ENCODE measurements at places on chromosomes 7 and 10.
A peak's percentile ranks its signal among the peaks of the same experiment; 100 is the strongest.

GRCh38 chr10:23912884-23913404 is 296.0 kb upstream of the KIAA1217 start:
- no peak for DNase-seq

- no peak for DNase-seq
These were observed 262.2 kb downstream of the ETV1 start for GRCh38 chr7:13727279-13727678.

DNA sequence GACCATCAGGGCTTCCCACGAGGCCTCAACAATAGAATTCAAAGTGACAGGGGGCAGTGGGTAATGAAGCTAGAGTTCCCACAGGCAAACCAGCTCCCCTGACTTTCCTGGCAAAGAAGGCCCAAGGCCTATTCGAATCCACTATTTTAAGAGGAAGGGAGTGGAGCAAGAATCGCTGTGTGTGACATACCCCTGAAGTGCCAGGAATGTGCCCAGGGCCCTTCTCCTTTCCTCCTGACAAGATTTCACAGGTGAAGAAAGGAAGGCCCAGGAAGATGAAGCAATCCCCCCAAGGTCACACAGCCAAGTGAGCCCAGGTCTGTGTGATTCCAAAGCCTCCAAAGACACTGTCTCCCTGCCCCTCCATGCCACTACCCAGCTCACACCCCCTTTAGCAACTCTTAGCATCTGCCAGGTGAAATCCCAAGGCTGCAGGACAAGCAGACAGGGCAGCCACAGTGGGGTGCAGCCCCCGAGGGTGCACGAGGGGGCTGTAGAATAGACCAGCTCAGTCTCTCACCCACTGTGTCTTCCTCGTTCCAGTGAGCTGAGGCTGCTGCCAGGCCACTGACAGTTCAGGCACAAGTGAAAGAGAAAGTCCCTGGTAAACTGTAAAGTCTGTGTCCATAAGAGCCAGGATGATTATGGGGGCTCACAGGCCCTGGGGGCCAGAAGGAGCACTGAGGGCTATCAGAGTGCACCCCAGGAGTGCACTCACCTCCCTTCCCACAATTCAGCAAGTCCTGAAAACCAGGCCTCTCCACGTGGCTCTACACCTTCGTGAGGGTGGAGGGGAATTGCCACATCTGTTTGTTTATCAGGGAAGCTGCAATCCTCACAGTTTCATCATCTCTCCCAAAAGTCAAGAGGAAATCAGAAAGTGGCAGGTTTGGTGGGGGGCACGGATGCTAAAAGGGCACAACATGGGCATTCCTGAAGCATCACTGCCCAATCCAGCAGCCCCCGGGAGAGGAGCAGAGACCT is 70.8 kb upstream of the ZMIZ1 start:
- DNase-seq = no peak

DNA sequence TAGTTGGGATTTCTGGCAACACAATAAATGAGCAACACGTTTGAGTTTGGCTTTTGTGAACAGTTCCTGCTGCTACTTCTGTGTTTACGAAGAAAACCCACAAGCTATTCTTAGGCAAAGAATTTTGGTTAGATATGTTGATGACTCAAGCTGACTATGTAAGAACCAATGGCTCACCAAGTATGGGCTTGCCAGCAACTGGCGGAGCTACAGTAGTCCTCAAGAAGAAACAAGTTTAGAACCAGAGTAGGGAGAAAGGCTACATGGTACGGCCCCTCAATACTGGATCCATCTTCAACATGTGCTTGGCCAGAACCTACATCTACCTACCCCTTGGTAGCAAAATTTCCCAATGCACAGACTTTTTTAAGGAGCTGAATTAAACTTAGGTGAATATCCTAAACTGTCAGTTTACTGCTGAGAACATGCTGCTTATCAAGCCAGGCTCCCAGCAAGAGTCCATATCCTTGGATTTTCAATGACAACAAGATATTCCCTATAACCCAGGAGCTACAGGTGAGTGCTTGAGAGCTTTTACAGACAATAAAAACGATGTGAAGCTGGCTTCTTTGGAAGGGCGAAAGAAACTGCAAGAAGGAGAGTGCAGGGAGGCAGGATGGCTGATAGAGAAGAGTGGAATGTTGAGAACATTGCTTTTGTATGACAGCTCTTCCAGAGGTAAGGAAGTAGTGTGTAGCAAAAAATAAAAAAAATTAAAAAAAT is 74.3 kb upstream of the ASAH2 start:
- DNase-seq = no peak

DNA sequence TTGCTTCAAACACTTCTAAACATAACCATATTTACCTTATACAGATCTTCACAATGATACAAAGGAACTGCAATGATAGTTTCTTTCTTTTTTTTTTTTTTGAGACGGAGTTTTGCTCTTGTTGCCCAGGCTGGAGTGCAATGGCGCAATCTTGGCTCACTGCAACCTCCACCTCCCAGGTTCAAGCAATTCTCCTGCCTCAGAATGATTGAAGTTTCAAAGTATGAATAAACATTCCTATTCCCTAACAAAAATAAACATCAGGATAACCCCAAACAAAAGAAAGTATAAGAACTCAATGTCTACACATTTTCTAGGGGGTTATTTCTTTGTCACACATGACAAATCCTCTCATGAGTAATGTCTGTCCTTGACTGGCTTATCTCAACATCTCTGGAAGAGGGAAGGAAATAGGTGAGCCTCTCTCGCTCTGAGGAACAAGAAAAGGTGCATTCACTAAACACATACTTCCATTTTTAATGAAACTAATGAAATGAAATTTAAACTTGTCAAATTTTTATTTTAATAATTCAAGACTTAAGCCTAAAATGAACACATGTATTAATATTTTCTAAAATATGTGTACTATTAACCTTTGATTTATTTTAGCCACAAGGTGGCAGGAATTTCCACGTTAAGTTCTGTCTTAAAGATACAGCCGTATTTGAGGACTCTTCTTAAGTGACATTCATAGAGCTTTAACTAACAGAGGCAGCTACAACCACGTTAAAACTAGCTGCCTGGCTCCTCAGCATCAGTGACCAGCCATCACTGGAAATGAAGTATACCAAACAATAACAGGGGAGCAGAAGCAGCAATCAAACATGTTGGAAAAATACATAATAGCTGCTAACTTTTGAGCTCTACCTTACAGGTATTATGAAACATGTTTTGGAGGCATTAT is 58.3 kb downstream of the MALSU1 start:
- no peak for DNase-seq

- DNase-seq = peak; percentile 44
These were observed 1.5 kb upstream of the H2AZ2 start for GRCh38 chr7:44849259-44849884.

GRCh38 chr7:108415821-108416536 is 40.3 kb downstream of the NRCAM start:
- DNase-seq = no peak

DNA sequence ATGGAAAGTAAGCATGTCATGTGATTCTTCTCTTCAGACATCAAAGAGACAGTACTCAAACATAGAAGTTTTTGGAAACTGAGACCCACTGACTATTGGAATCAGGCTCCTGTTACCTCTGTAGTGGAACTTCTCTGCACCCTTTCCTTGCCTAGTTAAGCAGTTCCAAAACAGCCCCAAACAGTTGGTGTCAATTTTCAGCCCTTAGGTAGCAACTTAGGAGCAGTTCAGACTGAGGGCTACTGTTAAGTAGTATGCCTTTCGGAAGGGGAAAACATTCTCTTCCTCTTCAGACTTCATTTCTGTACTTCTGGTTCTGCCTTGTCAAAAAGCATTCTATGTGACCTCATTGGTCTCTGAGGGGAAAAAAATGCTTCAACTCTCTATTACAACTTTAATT is 85.7 kb downstream of the ZNF277 start:
- no peak for DNase-seq

DNA sequence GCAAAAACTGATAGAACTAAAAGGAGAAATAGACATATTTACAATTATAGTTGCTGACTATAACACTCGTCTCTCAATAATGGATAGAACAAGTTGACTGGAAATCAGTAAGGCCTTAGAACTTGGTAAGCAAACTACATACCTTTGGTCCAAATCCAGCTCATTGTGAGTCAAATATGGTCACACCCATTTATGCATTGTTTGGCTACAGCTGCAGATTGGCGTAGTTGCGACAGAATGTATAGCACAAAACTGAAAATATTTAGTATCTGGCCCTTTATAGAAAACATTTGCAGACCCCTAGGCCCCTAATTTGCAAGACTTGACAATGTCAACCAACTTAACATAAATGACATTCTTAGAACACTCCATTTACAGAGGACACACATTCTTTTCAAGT is 103.6 kb upstream of the EGR2 start:
- no peak for DNase-seq

DNA sequence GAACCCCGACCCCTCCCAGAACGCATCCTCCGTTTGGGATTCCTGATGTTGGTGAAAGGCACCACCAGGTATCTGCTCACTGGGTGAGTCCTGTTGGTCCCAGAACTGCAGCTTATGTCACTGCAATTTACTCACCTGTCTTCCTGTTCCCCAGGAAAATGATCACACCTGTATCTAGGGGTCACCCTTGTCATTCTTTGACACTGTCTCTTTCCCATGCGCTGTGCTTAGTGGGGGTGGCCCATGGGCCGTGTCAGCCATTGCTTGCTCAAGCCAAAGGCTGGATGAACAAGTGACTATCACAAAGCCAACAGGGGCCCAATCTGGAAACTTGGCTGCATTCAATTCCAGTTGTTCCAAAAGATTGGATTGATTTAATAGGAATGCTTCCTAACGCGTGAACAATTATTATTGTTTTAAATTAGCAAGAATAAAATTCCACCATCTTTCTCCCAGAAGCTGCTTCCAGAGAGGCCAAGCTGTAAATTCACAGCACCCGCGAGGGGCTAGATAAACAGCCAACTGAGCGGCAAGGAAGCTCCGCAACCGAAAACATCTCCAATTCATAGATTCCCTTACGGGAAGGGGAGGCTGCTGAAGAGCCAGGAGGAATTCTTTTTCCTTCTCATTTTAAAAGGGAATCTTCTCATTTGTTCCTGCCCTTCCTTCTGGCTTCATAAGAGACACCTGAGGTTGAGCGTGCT is 134.8 kb upstream of the ZMIZ1 start:
- DNase-seq = no peak

DNA sequence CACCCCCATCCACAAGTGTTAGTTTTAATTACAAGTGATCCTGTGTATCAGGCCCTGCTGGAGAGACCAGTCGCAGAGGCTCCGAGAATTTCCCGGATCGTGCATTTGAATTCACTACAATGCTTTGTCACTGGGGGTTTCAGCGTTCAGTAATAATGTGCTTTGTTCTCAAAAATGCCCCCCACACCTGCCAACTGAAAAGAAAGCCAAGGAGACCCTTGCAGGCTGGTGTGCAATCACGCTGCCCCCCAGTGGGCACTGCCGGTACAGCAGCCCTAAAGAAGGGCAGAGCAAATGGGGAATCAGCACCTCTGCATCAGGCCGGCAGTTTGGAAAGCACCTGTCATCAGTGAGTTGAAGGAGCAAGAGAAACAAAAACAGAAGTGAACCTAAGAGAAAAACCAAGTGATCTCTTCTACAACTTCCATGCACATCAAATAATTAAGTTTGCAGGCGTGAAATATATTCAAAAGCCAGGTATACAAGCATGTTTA is 177.6 kb downstream of the PARD3 start:
- peak; percentile 88 for DNase-seq

DNA sequence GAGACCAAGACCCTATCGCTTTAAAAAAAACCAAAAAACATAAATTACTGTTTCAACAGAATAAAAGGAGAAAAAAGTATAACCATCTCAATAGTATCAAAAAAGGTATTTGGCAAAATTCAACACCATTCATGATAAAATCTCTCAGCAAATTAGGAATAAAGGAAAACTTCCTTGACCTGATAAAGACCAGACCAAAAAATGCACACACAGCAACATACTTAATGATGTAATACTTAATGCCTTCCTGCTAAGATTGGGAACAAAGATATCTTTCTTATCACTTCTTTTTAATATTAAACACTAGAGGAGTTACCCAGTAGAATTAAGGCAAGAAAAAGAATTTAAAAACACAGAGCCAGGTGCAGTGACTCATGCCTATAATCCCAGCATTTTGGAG is 79.3 kb downstream of the CNOT4 start:
- DNase-seq = no peak

DNA sequence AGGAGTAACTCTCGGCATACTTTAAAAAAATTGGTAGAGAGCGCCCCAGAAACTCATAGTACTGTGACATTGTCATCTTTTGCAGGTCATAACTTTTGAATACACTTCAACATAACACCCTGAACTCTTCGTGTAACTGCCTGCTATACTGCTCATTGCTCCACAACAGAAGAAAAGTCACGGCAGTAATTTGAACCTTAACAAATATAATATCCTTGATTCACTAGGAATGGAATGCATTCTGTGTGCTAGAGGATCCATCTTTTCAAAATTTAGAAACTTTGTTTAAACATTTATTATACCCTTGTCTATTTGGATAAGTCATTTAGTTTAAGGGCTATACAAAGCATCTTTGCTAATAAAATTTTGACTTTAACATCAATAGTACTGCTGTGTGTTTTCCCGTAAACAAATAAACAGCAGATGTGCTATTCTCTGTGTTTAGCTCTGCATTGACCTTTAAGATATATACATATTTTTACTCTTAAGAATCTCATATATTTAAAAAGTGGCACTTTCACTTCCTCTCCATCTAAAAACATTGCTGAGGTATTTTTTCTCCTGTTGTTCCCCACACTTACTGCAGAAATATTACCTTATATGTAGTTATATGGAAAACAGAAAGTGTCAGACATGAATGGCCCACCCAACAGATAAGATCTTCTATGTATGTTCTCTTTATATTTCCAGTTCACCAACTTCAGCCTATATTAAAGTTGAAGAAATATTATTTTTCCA is 217.6 kb upstream of the TMEM229A start:
- DNase-seq = no peak

DNA sequence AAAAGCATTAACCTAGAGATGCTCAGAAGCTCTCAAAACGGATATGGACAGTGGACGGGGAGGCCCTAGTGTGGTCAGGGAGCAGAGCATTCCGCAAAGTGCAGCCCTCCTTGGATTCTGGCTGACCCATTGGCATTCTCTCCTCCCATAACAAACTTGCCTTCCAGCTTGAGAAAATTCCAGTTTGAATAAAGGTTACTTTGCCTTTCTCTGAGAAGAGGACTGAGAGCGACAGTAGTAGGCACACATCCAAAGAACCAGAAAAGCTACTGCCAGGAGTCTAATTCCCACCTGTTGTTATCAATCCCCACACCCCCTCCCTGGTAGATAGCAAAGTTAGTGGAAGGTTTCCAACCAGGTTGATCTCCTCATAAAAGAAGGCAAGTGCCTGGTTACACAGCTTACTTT is 84.7 kb upstream of the TRIL start:
- DNase-seq = no peak

GRCh38 chr10:30386801-30387588 is 37.9 kb upstream of the MTPAP start:
- DNase-seq = no peak

DNA sequence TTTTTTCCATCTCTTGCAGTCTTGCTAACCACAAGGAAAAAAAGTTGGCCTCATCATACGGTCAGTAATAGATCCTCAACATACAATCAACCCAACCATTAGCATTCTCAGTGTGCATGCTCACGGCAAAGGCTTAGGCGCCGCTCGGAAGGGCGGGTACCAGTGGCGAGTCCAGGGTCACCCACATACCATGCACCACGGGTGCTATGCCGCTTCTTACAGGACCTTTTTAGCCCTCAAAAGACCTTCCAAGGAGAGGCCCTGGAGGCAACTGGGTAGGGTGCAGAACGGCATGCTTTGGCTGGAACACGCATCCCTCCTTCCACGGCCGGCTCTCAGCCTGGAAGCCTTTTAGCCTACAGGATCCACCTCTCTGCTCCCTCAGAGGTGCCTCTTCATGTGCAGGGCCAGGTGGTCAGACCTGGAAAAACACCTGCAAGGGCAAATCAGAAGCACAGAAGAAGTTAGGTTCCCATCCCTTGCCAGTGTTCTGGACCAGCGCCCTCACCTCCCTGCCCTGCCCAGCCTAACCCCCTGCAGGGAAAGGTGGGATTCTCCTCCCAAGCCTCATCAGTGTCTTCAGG is 5.8 kb downstream of the KLF6 start:
- DNase-seq = peak; percentile 55

Measured in activated CD8-positive, alpha-beta memory T cell treated with anti-CD3 and anti-CD28 coated beads, Interleukin-2, amount 50 U/mL, for 48 hours (primary cell).